ENCODE measurements at places on chromosomes 3 and 15. TPM values are rescaled to one million over a fixed set of nuclear protein-coding genes. Genes with fewer than 3 reads are reported as not detected.

DNA sequence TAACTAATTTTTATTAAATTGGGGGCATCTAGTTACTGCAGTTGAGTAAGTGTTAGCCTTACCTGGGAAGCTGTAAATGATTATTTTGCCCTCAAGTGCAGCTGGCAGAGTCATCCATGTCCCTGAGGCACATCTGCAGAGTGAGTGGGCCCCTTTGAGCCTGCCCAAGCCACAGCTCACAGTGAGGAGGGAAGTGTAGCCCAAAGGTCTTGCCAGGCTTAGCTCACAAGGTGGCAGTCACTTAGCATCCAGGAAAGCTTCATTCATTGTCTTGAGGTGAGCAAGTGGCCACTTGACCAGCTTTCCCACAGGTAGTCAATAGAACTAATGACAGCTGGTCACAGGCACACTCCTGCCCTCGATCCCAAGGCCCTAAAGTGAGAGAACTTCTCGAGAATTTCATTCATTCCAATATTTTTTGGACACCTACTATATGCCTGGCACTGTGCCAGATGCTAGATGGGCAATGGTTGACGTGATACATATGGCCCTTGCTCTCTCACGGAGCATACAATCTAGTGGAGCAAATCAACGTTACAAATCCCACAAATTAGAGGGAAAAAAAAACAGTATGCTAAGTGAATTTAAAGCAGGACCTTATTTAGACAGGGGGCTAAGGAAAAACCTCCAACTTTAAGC is 163.3 kb upstream of the IL12A start:
- DNase-seq: no peak

GRCh38 chr3:15753056-15753710 is 44.6 kb downstream of the ANKRD28 start:
- DNase-seq: peak; percentile 41

- no peak for DNase-seq
Observed at GRCh38 chr3:110793611-110794010, 278.0 kb upstream of the NECTIN3 start.

CKMT1A gene
- total RNA-seq: 2.6 TPM

GRCh38 chr3:63354160-63354559 is 76.1 kb downstream of the SYNPR start:
- no peak for DNase-seq

DNA sequence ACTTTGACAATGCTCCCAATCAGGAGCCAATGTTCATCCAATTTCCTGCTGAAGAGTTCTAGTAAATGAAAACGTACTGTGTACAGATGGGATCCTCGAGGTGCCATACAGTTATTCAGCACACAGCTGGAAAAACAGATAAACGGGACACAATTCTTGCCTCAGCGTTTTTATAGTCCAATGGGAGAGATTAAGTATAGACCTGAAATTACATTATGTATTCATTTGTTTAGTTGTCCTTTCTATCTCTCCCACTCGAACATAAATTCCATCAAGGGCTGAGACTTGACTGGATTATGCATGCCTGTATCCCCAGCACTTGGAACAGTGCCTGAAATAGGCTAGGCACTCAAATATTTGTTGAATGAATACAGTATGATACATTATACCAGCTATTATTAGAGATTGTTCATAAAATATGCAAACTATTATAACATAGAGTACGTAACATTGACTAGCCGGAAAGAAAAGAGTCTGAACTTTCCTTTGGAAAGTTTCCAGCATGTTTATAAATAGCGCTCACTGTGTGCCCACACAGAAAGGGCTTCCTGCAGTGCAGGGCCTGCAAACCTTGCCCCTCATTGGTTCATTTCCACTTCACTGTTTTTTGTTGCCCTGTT is 27.4 kb upstream of the SNTN start:
- no peak for DNase-seq

DNA sequence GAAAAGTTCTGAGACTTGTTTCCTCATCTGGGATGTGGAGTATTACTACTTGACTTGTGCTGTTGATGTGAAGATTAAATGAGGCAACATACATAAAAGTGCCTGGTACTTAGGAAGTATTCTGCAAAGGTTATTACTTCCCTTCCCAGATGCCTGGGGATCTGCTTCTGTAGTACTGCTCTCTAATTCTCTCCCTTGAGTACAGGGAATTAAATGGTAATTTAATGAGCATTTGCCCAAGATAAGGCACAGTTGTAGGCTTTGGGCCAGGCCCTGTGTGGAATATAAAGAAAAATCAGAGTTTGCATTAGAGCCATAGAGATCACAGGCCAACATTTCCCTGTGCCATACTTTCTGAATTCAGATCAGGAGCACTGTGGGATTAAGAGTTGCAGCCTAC is 84.4 kb downstream of the LARS2 start:
- no peak for DNase-seq

- DNase-seq: no peak
Observed at GRCh38 chr3:138328341-138328740, 1.3 kb downstream of the NME9 start.

CTXND1 gene
- total RNA-seq: 1.0 TPM

GRCh38 chr15:88909956-88910831 is 3.0 kb downstream of the MFGE8 start:
- DNase-seq: no peak

GRCh38 chr3:37855363-37855970 is 6.2 kb upstream of the CTDSPL start:
- DNase-seq: peak; percentile 87

- no peak for DNase-seq
Observed at GRCh38 chr3:168072323-168072650, 23.4 kb downstream of the GOLIM4 start.

DNA sequence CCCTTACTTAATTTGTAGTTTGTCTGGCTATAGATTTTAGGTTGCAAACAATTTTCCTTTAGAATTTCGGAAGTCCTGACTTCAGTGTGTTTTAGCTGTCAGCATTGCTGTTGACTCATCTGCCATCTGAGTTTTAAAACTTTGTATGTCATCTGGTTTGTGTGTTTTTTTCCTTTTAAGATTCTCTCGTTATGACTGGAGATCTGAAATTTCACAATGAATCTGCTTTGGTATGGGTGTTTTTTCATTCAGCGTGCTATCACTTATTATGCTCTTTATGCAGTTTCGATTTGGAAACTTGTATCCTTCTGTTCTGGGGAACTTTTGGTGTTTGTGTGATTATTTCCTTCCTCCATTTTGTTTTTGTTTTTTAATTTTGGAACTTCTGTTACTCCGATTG is 53.7 kb upstream of the ZNF280D start:
- no peak for DNase-seq

ATP2B2 gene
- total RNA-seq: 0.52 TPM

DNA sequence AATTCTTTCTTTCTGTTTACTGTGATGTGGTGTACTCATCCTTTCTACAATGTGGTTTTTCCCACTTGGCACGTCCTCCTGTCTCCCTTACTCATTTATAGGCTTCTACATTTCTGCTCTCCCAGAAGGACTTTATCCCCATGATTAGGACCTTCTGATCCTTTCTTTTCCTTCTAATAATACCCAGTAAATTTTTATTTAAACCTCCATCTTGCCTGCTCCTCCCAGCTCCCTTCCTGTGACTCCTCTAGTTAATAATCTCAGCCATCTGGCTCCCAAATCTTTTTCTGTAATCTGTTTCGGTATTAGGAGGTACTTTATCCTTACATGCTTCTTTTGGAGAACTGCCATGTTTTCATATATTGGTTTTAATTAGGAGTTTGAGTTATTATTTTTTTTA is 11.2 kb upstream of the P2RY1 start:
- no peak for DNase-seq

ARGFX gene
- total RNA-seq: not detected

DNA sequence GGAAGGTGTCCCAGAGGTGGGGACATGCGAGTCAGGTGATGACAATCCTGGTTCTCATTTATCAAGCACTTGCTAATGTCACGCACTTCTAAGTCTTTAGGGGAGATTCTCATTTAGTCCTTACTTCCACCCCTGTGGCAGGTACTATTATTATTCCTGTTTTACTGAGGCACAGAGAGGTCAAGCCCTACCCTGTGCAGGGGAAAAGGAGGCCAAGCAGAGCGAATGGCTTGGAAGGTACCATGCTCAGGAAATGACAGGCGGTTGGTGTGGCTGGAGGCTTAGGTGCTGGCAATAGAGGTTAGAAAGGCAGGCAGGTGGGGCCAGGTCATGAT is 268.9 kb downstream of the UACA start:
- no peak for DNase-seq

DNA sequence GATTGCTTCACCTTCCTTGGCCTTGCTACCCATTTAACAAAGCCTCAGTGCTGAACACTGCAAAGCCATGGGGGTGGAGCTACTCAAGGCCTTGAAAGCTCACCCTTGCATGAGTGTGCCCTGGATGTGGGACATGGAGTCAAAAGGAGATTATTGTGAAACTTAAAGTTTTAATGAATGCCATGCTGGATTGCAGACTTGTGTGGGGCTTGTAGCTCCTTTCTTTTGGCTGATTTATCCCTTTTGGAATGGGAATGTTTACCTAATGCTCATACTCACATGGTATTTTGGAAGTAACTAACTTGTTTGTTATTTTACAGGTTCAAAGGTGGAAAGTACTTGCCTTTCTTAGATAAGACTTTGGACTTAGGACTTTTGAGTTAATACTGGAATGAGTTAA is 538.5 kb upstream of the NECTIN3 start:
- DNase-seq: peak; percentile 41

DNA sequence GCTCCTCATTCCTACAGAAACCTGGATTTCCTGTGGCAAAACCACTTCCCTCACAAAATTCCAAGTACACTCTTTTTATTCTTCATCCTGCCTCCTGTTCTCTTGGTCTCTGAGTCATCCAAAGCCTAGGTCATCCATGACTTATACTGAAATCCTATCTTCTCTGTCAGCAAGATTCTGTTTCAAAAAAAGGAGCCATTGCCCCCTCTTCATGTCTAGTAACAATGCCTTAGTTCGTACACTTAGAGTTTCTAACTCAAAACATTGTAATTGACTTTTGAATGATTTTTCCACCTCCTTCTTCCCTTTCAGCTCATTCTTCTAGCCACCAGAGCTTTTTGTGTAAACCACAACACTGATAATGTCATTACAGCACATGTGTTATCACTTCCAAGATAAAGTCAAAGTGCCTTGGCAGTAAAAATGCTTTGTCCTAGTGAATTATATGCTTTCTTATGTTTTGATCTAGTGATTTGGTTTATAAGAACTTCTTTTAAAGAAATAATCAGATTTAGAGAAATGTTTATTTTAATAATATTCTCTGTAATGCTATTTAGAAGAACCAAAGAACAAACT is 256.5 kb upstream of the NECTIN3 start:
- no peak for DNase-seq

POC1A gene
- 0.26 TPM for total RNA-seq

GRCh38 chr3:38137615-38138348 is 679 bp upstream of the MYD88 start:
- no peak for DNase-seq

CFAP44 gene
- 9.9 TPM for total RNA-seq

- no peak for DNase-seq
Observed at GRCh38 chr3:36032180-36033047, 347.9 kb upstream of the STAC start.

- no peak for DNase-seq
Observed at GRCh38 chr3:126994661-126995245, 11.8 kb downstream of the PLXNA1 start.

DNA sequence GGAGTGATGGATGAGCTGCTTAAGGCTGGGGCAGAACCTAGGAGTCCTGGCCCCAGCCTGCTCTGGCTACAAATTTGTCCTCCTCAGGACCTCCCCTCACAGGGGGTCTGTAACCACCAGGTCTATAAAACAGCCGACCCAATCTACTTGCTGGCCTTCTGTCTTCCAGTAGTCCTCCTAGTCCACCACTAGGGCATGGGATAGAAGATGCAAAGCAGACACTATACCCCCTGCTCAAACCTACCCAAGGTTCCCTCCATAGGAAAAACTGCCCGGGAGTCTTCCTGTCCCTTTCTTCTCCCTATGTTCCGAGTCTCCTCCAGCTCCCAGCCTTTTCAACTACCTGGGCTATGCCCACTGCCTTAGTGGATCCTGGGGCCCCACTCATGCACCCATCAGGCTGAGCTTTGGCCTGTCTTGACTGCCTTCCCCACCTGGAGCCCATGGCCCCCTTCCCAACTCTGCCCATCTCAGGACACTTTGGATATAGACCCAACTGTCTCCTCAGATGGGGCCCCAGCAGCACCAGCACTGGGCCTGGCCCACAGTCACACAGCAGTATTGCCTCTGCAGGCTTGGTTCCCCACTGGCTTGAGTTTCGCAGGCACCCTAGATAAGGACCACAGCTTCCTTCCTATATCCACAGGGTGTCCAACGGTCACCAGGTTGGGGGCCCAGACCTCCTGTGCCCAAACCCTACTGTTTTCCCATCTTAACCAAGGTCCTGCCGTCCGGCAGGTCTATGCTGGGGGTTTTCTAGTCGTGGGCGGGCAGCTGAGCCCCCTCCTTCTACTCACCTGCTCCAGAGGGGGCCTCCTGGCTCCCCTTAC is 1.1 kb downstream of the HYAL3 start:
- no peak for DNase-seq

DNA sequence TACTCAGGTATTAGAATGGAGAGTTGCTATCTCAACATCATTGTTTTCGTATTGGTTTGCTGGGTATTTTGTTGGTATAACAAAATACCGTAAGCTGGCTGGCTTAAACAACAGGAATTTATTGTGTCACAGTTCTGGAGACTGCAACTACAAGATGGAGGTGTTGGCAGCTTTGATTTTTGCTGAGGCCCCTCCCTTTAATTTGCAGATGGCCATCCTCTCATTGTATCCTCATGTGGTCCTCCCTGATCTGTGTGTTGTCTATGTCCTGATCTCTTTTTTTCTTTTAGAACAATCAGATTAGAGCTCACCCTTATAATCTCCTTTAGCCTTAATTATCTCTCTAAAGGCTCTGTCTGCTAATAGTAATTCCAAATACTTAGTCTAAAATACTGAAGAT is 299.8 kb upstream of the GOLIM4 start:
- no peak for DNase-seq

ALDH1L1 gene
- 54.7 TPM for total RNA-seq
